SHP77 treated with DMSO at 0.1 percent for 48 hours (cell line): ENCODE measurements at places on chromosomes 11 and 22.

DNA sequence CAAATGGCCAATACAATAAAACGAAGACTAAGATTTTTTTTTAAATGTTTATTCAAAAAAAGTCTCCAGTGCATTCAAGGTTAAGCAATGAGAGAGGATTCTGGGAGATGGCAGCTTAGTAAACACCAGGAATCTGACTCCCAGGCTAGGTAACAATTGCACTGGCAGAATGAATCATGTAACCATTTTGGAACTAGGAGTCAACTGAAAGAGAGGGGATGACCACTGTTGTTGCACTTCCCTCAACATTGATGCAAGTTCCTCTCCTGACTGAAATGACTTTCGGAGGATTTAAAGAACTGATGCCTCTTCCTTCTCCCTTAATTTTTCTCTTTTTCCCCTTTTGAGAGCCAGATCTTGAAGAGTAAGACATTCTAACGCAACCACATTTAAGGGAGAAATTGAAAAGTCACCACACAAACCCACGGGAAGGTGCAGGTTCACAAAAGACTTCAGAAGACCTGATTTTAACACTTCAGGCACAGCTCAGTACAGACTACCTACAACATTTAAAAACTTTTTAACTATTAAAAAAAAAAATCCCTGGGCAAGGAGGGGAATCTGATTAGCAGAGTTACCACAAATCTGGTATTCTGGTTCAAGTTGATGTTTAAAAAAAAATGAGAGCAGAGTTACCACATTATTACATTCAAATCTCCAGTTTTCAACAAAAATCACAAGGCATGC lies 56.8 kb downstream of the FCHSD2 start:
- no peak for DNase-seq

DNA sequence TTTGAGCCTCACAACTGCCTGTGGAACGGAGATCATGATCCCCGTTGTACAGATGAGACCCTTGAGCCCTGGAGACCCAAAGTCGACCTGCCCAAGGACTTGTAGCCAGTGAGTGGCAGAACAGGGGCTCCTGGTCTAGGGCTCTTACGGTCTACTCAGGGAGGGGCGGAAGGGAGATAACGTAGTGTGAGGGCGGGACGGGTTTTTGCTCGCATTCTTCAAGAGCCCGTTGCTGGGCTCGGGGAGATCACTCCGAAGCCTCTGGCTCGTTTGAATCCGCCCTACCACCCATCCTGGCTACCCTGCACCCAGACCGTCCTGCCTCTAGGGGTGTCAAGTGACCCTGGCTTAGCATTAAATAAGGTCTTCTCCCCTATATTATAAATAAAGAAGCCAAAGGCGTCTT lies 639 bp downstream of the CRY2 start:
- peak; percentile 11 for DNase-seq

GRCh38 chr11:20854215-20854955 lies 185.0 kb downstream of the NELL1 start:
- DNase-seq, result no peak

- no peak for DNase-seq
Measured at GRCh38 chr11:131350872-131351271, 19.5 kb upstream of the NTM start.

GRCh38 chr22:48057116-48057835 lies 1294.8 kb downstream of the TBC1D22A start:
- no peak for DNase-seq

DNA sequence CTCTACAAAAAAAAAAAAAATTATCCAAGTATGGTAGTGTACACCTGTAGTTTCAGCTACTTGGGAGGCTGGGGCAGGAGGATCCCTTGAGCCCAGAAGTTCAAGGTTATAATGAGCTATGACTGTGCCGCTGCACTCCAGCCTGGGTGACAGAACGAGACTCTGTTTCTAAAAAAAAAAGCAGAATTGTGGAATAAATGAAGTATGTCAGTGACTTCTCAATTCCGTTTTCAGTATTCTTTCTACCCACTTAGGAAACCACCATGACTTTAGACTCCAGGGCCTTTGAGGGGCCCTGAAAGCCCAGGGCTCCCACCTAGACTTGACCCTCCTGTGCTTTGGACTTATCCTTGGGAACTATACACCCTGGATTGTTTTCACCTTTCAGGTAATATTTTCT lies 6.5 kb upstream of the NUP160 start:
- no peak for DNase-seq

GRCh38 chr22:49850959-49851802 lies 2.5 kb upstream of the ZBED4 start:
- no peak for DNase-seq

DNA sequence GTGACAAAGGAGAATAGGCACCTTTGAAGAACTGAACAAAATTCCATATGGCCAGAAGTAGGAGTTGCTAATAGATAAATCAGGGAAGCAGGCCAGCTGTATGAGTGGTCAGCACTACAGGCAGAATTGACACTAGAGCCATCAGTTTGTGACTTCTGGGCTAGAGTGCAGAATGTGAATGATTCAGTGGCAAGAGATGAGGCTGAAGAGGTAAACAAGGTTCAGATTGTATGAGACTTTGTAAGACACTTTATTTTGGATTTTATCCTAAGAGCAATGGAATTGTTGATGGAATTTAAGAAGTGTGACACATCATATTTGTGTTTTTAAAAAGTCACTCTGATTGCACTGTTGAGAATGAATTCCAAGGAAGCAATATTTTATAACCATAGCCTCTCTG lies 12.9 kb downstream of the BIRC3 start:
- no peak for DNase-seq

DNA sequence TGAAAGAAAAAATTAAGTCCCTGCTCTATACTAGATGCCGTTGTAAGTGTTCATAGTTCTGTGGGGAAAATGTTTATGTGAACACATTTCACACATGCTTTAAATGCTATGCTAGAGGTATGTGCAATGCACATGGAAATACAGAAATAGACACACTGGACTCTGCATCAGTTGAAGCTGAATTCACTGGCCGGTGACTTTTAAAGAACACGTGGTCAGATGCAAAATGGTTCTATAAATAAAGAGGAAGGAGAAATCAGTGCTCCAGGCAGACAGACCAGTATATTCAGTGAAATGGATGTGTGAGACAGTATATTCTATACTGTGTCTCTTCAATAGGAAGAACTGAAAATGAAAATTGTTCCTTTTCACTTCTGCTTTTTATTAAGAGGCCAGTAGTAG lies 29.9 kb downstream of the TRPC6 start:
- no peak for DNase-seq

DNA sequence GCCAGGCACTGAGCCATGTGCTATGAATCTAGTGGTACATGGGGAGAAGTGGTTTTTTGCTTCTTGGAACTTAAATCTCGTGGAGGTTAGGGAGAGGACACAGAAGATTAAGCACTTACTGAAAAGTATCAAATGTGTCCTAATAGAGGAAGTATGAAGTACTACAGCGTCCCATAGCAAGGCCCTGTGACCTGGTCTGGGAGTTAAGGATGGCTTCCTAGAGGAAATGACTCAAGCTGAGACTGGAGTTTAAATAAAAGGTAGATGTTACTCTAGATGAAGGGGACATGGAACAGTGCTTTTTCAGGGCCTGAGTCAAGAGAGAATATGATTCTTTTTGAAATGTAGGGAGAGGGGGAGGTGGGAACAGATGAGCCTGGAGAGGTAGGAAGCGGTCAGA lies 202.9 kb downstream of the GRIK4 start:
- DNase-seq, result no peak

DNA sequence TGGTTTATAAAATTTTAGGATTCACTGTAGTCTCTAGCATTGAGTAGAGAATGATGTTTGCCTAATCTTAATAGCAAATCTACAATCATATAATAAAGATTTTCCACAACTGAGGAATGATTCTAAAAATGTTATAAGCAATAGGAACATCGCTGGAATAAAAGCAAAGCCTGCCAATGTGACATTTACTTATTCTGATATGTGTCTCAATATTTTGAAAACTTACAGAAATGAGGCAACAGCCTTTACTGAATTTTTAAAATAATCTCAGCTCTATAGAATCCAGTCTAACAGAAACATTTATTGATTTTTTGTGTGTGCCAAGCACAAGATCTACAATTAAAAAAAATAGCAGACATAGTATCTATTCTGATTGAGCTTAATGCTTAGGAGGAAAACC lies 303.7 kb upstream of the CCDC179 start:
- no peak for DNase-seq

DNA sequence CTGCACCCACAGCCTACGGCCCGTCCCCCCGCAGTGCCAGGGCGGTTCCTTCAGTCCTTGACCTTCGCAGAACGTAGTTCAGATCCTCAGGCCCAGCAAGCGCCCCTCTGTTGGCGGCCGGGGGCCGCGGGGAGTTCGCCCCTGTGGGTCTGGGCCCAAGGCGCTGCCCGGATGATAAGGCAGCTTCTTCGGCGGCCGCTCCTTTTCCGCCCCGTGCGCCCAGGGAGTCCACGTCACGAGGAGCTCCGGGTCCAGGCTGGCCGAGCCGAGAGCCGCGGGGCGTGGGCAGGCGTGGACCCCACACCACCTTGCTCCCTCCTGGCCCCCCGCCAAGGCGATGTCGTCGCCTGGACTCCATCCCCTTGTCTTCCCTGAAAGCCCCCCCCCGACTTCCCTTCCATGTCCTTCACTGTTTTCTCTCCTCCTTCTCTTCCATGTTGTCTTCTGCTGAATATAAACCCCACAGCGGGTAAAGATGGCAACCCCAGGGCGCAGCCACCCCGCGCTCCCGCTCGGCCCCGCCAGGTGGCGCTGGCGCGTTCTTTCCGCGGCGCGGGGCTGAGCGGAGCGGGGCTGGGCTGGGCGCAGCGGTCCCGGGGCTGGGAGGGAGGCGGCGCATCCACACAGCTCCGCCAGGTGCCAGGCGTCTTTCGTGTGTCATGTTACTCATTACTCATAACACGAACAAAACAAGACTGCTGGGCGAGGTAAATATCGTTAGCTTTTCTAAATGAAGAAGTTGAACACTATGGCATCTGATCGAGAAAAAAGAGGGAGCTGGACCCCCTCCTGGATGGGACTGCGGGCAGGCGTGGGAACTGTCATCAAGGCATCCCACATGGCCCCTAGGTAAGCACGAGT lies 321.0 kb downstream of the NTM start:
- DNase-seq, result no peak

DNA sequence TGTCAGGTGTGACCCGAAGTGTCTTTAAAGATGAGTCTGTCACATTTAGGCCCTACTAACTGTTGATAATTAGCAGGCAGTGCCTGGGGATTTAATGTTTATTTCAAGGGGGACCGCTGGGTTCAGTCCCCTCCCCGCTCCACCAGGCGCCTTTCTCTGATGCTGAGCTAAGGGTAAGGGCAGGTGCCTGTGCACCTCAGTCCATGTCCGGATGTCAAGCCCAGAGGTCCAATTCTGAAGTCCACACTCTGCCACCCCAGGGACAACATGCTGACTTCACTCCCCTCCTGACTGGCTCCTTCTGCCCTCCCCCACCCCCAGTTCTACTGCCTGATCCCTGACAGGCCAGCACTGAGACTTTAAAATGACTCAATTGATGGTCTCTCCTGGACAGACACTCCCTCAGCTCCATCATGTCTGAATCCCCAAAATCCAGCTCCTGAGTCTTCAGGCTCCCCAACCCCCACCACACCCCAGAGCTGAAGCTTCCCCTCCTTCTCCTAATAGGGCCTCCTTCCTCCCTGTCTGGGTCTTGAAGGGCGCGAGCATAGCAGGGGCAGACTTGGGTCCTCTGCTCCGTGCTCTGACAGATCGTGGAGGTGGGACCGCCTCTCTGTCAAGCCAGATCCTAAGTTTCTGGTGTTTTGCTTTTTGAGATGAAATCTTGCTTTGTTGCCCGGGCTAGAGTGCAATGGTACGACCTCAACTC lies 49.8 kb upstream of the ANO1 start:
- no peak for DNase-seq

DNA sequence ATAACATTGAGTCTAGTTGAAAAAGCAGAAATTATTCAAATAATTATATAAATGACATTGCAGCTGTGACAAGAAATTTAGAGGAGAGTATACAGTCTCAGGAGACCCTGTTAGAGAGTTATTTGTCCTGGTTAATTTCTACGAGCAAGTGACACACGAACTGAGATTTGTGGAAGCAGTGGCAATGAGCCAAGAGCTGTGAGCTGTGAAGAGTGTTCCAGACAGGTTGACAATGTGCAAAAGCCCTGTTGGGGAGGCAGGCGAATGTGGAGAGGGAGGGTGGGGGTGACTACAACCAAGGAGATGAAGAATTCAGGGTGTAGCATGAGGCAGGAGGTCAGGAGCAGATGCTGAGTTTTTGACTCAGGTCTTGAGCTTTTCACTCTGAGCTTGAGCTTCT lies 620.2 kb upstream of the TENM4 start:
- no peak for DNase-seq

- DNase-seq, result peak; percentile 4
Measured at GRCh38 chr11:123061403-123062157, at the start of gene HSPA8. Gene HSPA8 (minus strand): TSS chr11:123062136. CDS start chr11:123061324, 812 bp downstream.

DNA sequence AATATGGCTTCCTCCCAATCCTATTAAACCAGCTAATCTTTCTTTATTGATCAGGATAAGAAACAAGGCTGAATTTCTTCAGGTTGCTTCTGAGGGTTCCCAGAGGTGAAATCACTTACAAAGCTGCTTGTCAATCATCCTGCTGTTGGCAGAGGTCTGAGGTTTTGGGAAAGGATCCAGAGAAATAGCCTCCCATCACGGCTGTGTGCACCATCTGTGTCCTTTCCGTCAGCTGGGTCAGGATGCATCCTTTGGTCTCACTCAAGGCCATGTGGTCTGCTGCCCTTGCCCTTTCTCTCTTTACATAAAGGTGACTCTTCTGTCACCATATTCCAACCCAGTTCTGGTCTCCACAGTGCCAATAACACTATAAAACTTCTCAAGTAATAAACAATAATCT lies 113.4 kb upstream of the TEAD1 start:
- DNase-seq, result no peak

DNA sequence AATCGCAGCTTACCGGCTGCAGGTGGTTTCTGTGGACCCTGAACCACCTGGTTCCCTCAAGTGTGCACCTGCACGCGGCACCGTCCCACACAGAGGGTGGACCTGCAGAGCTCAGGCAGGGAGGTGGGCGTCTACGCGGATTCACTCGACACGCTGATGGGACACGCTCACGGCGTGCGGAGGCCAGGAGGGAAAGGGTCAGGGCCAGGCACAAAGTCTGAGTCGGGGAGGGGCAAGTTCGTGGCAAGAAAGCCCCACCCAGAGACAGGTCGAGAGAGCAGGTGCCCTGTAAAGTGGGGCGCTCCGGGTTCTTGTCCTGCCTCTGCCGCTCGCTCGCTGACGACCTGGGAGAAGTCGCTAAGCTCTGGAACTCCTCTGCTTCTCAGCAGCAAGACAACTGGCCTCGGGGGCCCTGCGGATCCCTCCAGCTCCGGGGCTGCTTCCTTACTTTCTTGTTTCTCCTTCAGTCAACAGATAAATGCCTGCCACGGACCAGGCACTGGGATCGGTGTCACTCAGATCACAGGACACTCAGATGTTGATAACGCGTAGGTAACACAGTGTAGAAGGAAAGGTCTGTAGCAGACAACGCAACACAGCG lies 72.4 kb upstream of the NUP50 start:
- DNase-seq, result no peak

- DNase-seq, result no peak
Measured at GRCh38 chr11:105100981-105101630, 38.5 kb downstream of the CARD18 start.

DNA sequence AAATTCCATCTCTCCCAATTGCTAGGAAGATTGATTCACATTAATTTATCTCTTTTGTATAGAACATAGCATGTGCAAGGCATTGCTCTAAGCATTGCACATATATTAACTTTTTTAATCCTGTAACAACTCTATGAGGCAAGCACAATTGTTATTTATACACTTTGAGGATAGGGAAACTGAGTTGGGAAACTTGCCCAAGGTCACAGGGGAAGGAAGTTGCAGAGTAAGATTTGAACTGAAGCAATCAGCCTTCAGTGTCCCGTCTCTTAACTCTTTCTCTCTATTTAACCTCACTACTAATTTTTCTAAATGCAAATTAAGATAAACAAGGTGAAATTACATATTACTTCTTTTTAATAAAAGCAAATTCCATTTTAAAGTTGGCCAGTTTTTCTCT lies 22.2 kb downstream of the OR56B4 start:
- DNase-seq, result no peak
